ENCODE measurements at places on chromosomes 3 and 15.

DNA sequence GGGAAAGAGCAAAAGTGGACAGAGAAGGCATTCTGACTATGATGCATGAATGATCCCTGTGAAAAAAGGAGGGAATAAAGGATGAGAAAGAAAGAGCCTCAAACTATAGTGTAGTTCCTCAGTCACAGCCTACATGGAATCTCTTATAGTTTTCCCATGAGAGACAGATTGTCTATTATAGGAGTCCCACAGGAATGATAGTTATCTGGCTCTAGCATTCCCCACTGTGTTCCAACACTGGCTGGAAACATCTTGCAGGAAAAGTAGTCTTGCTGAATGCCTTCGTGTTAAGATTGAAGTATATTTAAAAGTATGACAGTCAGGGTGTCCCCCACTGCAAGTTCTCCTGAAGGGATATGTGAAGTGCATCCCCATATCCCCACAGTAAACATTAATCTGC, 641.5 kb upstream of the NECTIN3 start:
- no peak for DNase-seq

DNA sequence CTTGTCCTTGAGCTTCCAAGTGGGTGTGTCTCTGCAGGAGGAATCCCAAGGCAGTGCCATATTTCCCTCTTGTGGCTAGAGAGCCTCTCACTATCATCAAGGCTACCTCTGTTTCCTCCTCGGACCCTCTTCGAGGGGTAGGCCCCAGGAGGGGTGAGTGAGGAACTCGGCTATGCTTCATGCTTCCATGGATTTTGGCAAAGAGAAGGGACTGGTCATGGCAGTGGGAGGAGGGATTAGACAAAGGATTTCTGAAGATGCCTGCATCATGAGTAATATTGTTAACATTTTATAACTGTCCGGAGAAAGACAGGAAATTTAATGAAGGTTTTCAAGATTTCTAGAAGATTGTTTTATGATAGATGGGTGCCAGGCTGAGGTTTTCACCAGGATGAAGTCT, 241.5 kb downstream of the CLSTN2 start:
- no peak for DNase-seq

- DNase-seq, result no peak
These were observed 51.7 kb downstream of the HMCES start for GRCh38 chr3:129330409-129330808.

- no peak for DNase-seq
These were observed 9.6 kb upstream of the AADAC start for GRCh38 chr3:151804267-151804666.

- no peak for DNase-seq
These were observed 603.8 kb upstream of the ADAMTS9 start for GRCh38 chr3:65291448-65292125.

DNA sequence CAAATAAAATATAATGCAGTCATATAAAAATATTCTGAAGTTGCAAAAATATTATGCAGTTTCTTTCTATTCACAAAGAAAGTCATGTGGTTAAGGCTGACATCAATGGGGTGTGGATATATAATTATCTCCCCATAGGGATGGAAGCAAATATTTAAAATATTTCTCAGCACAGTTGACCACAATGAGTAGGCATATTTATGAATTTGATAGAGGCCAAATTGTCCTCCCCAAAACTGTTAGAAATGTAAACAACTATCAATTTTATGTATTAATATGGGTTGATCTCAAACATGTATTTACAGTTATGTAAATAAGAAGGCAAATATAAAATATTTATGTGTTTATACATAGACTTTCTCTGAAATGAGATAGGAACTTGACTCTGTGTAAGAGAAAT, 246.0 kb upstream of the CBLB start:
- no peak for DNase-seq

Data from GM13977 (cell line).